ENCODE measurements at places on chromosomes 12 and 14. TPM values are rescaled to one million over a fixed set of nuclear protein-coding genes. Genes with fewer than 3 reads are reported as not detected.
A peak's percentile ranks its signal among the peaks of the same experiment; 100 is the strongest.

GRCh38 chr12:116466536-116466935 is 92.6 kb upstream of the MAP1LC3B2 start:
- no peak for DNase-seq

DNA sequence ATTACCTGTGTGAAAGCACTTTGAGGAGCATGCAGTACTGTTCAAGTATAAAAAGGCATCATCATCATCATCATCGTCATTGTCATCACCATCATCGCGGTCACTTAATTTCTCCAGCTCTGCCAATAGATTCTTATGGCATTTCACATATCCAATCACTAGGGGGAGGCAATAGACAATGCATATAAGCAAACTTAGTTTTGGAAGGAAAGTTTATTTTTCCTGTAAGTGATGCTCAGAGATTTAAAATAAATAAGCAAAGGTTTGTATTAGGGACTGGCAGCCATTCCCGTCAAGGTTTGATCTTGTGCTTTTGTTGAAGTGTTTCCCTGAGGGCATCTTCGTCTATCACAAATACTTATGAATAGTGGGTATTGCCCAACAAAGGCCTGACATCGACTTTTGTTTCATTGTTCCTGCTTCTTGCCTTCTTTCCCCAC is 127.4 kb downstream of the KTN1 start:
- DNase-seq: peak; percentile 78

GRCh38 chr12:21776175-21776574 is 1.7 kb upstream of the KCNJ8 start:
- no peak for DNase-seq

DNA sequence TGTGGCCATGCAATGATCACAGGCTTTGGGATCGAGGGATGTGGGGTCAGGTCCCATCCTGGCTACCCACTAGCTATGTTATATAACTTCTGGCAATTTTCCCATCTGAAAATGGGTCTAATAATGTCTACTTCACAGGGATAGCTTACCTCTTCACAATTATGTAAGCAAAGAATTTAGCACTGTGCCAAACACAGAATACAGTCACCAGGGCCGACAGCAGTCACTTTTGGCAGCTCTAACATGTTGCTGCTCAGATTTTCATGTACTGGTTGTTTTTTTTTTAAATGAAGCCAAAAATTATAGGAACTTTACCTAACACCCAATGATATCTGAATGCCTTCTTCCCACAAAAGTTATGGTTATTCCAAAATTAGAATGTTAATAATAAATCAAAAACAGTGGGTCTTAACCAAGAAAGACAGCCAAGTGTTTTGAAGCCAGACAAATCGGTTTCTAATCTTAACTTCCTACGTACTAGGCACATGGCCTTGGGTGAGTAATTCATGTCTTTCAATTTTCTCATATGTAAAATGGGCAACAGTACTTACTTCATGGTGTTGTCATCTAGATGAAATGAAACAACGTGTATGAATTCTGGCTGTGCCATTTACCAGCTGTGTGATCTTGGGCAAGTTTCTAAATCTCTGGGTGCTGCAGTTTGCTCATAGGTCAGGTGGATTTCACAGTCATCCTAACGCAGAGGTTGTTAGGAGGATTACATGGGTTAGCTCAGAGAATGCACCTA is 13.0 kb upstream of the PCED1B start:
- DNase-seq: peak; percentile 62

- peak; percentile 22 for DNase-seq
Measured at GRCh38 chr14:91872011-91872501, 4.7 kb upstream of the TC2N start.

The RD3L gene
- not detected for polyA plus RNA-seq

DNA sequence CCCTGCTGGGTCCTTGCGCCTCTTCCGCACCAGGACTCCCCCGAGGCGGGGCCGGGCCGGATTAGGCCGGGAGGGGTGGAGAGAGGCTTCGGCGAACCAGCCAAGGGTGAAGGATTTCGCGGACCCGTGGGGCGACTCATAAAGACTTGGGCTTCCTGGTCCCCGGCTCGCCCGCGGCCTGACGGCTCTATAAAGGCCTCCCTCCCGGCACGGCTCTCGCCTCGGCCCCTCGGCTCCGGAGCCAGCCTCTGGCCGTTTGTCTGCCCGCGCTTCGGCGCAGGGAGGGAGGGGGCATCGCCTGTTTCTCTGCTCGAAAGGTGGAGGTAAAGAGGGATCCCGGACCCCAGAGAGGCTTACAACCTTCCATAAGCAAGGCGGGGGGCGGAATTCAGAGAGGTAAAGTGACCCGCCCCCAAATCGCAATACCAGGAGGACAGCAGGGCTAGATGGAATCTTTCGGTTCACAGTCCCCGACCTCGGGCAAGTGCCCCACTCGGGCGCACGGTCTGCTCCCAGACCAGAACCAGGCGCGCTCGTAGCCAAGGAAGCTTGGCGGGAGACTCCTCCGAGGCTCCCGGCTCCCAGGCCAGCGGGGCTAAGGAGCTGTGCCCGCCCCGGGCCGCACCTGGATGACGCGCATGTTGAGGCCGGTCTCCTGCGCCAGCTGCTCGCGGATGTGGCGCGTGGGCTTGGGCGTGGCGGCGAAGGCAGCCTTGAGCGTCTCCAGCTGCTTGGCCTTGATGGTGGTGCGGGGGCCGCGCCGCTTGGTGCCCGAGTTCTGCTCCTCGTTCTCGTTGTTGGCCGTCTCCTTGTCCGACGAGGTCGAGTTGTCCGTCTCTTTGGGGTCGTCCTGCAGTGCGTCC is 3.9 kb downstream of the LHX5 start:
- no peak for DNase-seq

- DNase-seq: peak; percentile 57
Measured at GRCh38 chr14:65361920-65362319, 50.6 kb upstream of the FUT8 start.

DNA sequence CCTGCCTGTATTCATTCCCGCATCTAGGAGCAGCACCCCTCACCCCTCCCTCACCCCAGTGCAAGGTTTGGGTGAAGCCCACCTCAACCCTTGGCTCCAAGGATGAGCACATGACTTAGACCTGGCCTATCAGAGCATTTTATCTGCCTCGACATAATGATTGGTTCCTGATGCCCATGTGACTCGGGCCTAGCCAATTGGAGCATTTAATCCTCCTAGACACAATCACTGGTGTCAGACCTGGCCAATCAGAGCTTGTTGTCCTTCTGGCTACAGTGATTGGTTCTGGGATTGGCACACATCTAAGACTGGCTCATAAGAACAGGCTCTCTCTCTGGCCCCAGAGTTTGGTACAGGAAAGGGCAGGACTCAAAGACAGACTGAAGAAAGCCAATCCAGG is 73.1 kb upstream of the MYL2 start:
- no peak for DNase-seq

- DNase-seq: no peak
Measured at GRCh38 chr12:46360908-46361666, 11.5 kb downstream of the SLC38A2 start.

GRCh38 chr14:22871224-22872032 is at the start of gene LRP10:
TSS of gene LRP10 (plus strand) at chr14:22871740. CDS start at chr14:22872304, 564 bp downstream.
- peak; percentile 89 for DNase-seq

DNA sequence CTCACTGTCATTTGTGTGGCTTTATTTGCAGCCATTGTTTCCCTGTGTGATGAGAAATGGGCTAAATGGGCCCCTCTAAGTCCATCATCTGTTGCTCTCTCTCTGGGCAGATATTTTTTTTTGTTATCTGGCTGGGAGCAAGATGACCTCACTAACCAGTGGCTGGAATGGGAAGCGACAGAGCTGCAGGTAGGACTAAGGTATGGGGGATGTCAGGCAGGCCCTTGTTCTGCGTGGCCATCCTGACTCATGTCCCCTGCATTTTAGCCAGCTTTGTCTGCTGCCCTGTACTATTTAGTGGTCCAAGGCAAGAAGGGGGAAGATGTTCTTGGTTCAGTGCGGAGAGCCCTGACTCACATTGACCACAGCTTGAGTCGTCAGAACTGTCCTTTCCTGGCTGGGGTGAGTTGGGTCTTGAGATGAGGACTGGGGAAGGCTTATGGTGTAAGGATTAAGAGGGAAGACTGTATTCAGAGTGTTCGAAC is 1.3 kb downstream of the MARS1 start:
- DNase-seq: peak; percentile 62

The AQP2 gene
- not detected for polyA plus RNA-seq
